ENCODE measurements at places on chromosomes 1 and 21.

DNA sequence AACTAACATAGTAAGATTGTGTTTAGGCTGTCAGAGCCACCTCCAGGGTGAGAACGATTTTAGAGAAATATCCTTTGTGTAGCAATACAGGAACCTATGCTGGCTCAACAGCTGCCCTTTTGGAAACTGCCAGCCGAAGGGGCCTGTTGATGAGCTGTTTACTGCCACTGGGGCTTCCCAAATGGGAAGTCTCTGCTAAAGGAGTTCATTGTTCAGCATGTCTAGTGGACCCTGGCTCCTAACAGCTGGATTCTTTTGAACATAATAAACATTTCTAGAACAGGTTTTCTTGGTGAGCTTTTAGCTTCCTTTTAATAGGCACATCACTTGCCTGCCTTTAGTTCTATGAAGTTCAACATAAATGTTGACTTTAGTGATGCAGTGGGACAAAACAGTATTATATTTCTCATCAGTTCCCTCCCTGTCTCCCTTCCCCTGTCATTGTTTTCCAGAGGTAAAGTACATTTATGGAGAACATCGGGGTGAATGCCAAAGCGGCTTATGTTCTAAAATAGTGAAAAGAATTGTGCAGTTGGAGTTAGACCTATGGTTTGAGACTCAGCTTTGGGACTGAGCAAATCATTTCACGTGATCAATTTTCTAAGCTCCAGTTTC, 57.4 kb downstream of the UCK2 start:
- DNase-seq: no peak

- no peak for DNase-seq
These were observed 746 bp downstream of the MACF1 start for GRCh38 chr1:39205102-39205780.

DNA sequence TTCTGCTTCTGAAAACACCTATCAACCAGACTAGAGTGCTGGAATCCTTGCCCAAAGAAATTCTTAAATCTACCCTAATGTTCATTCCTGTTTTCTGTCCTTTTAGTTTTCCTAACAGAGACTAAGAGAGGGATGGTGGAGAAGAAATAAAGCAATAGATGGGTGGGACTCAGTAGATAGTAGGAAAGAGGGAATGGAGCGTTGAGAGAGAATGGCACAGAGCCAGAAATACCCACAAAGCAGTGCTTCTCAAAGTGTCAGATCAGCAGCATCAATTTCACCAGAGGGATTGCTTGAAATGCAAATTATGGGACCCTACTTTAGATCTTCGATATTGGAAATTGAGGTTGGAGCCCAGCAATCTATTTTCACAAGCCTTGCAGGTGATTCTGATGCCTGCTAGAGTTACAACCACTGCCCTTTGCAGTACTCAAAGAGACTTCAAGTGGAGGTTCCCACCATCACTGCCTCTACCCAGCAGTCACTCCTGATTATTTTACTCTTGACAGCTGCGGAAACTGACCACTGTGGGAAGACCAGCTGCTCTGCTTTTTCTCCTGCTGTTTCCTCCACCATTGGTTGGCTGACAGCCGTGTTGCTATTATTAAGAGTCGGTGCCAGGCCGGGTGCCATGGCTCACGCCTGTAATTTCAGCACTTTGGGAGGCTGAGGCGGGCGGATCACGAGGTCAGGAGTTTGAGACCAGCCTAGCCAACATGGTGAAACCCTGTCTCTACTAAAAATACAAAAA, 11.4 kb upstream of the PRPF3 start:
- DNase-seq: no peak

DNA sequence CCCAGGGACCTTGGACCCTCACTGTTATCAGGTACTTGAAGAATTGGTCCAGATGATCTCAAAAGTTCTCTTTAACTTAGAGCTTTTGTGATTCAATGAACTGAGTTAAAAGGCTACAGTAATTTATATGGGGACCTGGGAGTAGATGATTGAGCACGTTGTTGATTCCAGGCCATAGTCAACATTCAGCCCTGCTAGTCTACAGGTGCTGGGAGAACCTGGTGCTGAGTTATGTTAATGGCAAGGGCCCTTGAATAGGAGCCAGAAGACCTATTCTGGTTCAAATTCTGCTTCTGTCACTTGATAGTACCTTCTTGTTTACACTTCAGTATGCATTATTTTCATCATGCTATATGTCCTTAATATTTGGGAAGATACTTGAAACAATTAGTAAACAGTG, 11.2 kb downstream of the DYRK3 start:
- no peak for DNase-seq

- no peak for DNase-seq
These were observed 14.5 kb downstream of the SLX9 start for GRCh38 chr21:44954281-44954771.

GRCh38 chr1:59020151-59020997, 236.5 kb upstream of the JUN start:
- DNase-seq: no peak

GRCh38 chr21:42530167-42530518, 16.5 kb downstream of the SLC37A1 start:
- no peak for DNase-seq

DNA sequence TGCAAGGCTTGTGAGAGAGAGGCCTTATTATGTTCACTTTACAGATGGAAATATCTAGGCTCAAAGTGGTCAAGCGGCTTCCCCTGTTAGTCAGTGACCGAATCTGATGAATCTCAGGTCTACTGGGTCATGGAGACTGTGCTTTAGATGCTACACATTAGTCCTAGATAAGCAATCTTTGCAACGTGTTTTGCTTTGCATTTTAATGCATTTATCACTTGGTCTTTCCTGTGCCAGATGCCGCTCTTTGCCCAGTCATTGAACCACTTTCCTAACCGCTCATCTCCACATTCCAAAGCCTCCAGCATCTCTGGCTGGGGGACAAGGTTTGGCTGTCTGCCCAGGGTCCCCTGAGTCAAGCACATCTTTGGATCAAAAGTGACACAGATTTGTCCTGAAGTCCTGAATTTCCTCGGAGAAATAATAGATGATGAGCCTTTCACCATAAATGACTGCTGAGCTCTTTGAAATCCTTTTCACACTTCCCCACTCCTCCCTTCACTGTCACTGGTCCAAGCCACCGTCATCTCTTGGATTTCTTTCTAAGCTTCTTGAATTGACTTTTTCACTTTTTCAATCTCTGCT, 96.0 kb upstream of the USP24 start:
- DNase-seq: no peak

DNA sequence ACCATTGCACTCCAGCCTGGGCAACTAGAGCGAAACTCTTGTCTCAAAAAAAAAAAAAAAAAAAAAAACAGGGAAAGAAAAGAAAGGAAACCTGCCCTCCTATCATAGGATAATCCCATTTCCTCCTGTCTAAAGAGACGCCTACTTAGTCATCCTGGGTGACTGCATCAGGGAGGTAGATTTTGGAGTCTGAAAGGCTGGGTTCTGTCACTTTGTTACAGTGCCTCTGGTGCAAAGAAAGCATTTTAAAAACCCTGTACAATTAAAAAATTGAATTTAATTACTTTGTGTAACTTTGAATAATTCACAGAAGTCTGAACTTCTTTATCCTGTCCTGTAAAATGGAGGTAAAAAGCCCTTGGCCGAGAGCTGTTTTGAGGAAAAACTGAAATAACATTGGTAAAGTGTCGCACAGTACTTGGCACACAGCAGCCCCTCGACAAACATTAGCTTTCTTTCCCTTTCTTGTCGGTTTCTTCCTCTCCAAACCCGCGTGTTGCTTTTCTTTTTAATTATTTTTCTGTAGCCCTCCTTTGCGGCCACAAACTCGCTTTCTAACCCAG, 657 bp upstream of the HDAC1 start:
- no peak for DNase-seq

DNA sequence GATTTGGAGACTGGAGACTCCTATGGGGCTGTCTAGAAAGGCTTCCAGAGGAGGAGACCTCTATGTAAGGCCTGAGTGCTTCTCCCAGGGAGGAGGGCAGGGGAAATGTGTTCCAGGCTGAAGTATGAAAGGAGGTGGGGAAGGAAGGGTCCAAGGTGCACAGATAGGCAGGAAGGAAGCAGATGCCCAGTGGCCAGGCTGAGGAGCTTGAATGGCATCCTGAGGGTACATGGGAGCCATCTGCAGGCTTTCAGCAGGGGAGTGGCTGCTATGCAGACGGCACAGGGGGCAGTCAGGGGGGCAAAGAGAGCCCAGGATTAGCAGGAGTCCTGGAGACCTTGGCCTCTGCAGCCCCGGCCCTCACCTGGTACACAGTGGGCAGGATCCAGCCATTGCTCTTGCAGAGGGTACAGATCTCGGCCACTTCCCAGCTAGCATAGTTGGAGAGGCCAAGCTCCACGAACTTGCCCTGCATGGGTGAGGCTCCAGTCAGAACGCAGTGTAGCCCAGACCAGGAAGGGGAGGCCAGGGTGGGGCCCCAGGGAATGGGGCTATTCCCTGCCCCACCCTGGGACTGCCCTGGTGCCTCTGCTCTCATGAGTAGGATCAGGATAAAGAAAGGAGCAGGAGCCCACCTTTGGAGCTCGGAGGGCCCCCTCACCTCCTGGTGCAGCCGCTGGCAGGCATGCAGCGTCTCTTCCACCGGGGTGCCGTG, 4.0 kb downstream of the AKR7A2 start:
- no peak for DNase-seq

- DNase-seq: no peak
These were observed 214.6 kb downstream of the TRABD2B start for GRCh38 chr1:47782414-47783166.
